Natural killer cell (primary cell): ENCODE measurements at places on chromosomes 1 and 21. TPM values are rescaled to one million over a fixed set of nuclear protein-coding genes. Genes with fewer than 3 reads are reported as not detected.

GRCh38 chr1:91979383-91979782 lies 30.2 kb downstream of the BRDT start:
- peaks cover 2% of the 10 kb centered on the region for H3K27me3 ChIP-seq
- H3K4me1 ChIP-seq: no peaks in the 10 kb centered on the region
- H3K36me3 ChIP-seq: no peaks in the 10 kb centered on the region
- no peak for DNase-seq

The PGLYRP3 gene
- total RNA-seq: not detected

GRCh38 chr1:63984257-63984929 lies 210.6 kb downstream of the ROR1 start:
- no peaks in the 10 kb centered on the region for H3K27me3 ChIP-seq
- DNase-seq: no peak
- no peak overlapping the region for H3K27ac ChIP-seq
- no peaks in the 10 kb centered on the region for H3K4me1 ChIP-seq
- H3K4me3 ChIP-seq: no peak overlapping the region

The FNBP1L gene
- total RNA-seq: 0.33 TPM

The CSMD2 gene
- not detected for total RNA-seq

DNA sequence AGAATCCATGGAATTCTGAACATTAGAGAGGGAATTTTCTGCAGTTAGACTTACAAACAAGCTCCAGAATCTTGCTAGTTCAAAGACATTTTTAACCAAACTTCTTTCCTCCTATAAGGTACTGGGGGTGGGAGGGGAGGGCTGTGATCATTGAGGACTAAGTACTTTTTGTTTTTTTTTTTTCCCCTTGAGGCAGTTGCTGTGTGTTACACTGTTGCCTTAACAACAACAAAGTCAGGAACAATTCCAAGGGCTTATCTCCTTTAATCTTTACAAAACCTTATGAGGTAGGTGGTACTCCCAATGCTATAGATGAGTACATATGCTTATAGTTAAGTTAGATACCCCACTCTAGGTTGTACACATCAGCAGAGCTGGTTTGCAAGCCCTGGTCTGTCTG lies 62.9 kb downstream of the PPP1R12B start:
- H3K27ac ChIP-seq: no peak overlapping the region
- H3K36me3 ChIP-seq: no peaks in the 10 kb centered on the region
- no peaks in the 10 kb centered on the region for H3K27me3 ChIP-seq
- H3K4me3 ChIP-seq: no peak overlapping the region
- H3K4me1 ChIP-seq: no peaks in the 10 kb centered on the region
- no peak for DNase-seq

The SPRR2G gene
- not detected for total RNA-seq

- no peak overlapping the region for H3K4me3 ChIP-seq
- H3K4me1 ChIP-seq: peaks cover 22% of the 10 kb centered on the region
- peaks cover 15% of the 10 kb centered on the region for H3K27me3 ChIP-seq
- no peaks in the 10 kb centered on the region for H3K36me3 ChIP-seq
Measured at GRCh38 chr1:20728371-20729154, 3.9 kb downstream of the SH2D5 start.

DNA sequence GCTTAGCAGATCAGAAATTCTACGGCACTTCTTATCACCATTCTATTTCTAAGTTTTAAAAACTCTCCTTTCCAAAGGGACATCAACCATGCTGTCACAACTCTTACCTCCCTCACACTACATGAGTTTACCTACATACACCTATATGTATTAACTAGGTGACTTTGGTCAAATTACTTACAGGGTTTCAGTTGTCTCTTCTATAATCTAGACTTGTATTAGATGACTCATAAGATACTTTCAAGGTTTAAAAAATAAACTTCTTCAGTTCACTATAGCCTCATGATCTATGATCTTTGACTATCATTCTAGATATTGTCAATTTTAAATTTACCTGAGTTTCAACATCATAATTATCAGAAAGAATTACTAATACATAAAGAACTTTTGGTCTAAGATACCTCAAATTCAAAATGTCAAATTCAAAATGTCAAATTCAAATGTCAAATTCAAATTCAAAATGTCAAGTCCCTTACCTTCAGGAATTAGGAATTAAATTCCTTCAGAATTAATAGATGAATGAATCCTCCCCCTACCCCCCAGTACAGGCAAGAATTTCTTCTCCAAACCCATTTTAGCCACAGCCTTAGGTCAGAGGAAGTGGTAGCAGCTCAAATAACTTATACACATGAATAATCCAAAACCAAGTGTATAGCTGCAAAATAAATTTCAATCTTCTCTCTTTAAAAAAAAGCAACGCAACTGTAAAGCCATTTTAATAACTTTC lies 31.1 kb downstream of the OTUD7B start:
- no peaks in the 10 kb centered on the region for H3K4me1 ChIP-seq
- H3K4me3 ChIP-seq: no peak overlapping the region
- no peak overlapping the region for H3K27ac ChIP-seq
- H3K36me3 ChIP-seq: peaks cover 13% of the 10 kb centered on the region

The IGSF21 gene
- not detected for total RNA-seq

The IRF6 gene
- total RNA-seq: 2.5 TPM

GRCh38 chr1:18632783-18633421 lies 2.3 kb downstream of the PAX7 start:
- no peaks in the 10 kb centered on the region for H3K36me3 ChIP-seq
- H3K27ac ChIP-seq: no peak overlapping the region
- no peak for DNase-seq
- H3K4me1 ChIP-seq: no peaks in the 10 kb centered on the region
- H3K4me3 ChIP-seq: no peak overlapping the region

GRCh38 chr1:29983321-29983720 lies 740.1 kb downstream of the MATN1 start:
- H3K27ac ChIP-seq: no peak overlapping the region
- H3K4me3 ChIP-seq: no peak overlapping the region
- no peaks in the 10 kb centered on the region for H3K27me3 ChIP-seq
- H3K4me1 ChIP-seq: no peaks in the 10 kb centered on the region
- no peaks in the 10 kb centered on the region for H3K36me3 ChIP-seq

The CD53 gene
- 541 TPM for total RNA-seq

DNA sequence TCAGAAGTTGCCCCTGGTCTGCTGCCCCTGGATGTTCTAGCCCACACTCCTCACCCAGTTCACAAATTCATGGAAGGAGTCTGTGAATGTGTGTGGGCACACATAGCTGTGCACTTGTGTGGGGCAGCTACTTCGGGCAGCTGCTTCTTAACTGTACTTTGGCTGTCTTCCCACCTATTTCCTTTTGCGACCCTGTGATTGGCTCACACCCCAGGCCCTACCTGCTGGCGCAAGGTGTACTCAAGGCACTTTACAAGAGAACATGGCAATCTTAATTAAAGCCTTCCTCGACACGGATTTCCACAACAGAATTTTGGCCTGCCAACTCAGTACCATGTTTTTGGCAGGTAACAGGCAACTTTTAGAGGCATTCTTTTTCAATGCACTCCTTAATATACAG lies 86.5 kb upstream of the CTTNBP2NL start:
- no peak overlapping the region for H3K4me3 ChIP-seq
- no peak overlapping the region for H3K27ac ChIP-seq
- no peaks in the 10 kb centered on the region for H3K36me3 ChIP-seq
- no peaks in the 10 kb centered on the region for H3K4me1 ChIP-seq
- H3K27me3 ChIP-seq: no peaks in the 10 kb centered on the region
- DNase-seq: no peak

DNA sequence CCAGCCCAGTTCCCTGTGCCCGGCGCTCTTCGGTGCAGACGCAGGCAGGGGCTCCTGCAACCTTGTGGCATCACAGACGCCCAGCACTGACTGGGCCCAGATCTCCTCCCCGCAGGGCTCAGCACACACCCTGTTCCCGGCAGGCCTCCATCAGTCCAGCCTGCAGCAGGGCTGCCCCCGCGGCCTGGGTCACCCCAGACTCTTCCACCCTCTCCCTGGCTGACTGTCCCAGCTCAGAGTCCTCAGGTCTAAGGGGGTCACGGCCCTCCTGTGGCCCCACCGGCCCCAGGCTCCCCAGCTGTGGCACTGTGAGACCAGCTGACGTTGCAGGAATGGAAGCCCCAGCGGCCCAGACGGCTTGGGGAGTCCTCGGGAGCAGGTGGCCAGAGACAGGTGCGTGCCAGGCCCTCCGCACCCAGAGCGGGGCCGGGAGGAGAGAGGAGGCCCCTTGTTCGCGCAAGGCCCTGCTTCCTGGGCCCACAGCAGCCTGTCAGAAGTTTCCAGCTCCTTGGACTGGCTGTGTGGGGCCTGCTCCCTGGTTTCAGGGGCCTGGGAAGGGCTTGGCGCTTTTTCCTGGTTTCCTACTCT lies 4.2 kb downstream of the B3GALT6 start:
- H3K4me3 ChIP-seq: no peak overlapping the region
- peaks cover 2% of the 10 kb centered on the region for H3K27me3 ChIP-seq
- H3K4me1 ChIP-seq: peaks cover 22% of the 10 kb centered on the region
- peaks cover 5% of the 10 kb centered on the region for H3K36me3 ChIP-seq
- H3K27ac ChIP-seq: no peak overlapping the region

DNA sequence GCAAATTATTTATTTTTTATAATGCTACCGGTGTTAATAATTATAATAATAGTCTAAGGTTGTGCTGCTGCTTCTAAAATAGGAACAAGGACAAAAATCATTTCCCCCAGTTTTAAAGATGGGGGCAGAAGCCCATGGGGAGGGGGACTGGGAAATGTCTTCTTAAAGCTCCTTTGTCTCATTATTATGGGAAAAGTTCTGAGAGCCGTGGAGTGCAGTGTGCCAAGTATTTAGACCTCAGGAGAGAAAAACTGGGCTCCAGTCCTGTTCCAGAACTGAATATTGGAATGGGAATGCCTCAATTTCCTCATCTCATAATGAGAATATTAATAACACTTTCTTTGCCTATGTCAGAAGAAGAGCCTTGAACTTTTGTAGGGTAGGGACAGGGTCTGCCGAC lies 40.9 kb upstream of the ATF3 start:
- no peak overlapping the region for H3K4me3 ChIP-seq
- no peak overlapping the region for H3K27ac ChIP-seq
- no peaks in the 10 kb centered on the region for H3K27me3 ChIP-seq
- no peaks in the 10 kb centered on the region for H3K36me3 ChIP-seq
- peaks cover 9% of the 10 kb centered on the region for H3K4me1 ChIP-seq

DNA sequence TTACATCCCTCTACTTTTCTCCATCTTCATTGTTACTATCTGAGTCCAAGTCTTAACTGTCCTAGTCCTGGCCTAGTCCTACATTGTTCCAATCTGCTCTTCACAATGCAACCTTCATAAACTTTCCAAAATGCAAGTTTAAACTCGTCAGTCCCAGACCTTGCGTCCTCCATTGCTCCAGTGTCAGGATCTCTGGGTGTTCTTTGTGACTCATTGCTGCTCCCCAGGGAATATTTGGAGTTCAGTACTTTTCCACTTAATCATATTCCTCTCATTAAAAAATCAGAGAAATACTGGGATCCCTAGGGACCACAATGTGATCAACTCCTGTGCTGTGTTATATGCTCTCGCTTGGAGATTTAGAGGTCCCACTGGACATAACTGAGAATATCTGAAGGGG lies 18.0 kb upstream of the KPRP start:
- H3K36me3 ChIP-seq: no peaks in the 10 kb centered on the region
- no peak overlapping the region for H3K4me3 ChIP-seq
- H3K27me3 ChIP-seq: no peaks in the 10 kb centered on the region
- H3K4me1 ChIP-seq: no peaks in the 10 kb centered on the region
- DNase-seq: no peak

DNA sequence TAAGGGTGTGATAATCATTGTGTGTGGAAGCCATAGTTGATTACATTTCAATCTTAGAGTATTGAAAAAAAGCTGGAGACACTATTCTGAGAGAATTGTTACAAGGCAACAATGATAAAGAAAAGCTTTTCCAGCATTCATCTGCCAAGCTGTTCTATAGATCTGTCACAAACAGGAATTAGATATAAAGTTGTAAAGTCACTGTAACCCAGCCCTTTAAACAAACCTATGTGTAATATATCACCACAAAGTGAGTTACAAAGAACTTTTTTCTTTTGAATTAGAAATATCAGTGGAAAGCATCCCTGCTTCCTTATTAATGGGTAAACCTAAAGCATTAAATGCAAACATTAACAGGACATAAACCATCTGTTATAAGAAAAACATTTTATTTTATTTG lies 55.4 kb downstream of the RPAP2 start:
- no peak overlapping the region for H3K27ac ChIP-seq
- H3K36me3 ChIP-seq: peaks cover 10% of the 10 kb centered on the region
- H3K4me3 ChIP-seq: no peak overlapping the region
- H3K4me1 ChIP-seq: peaks cover 2% of the 10 kb centered on the region
